ENCODE measurements at places on chromosomes 1 and 21.

GRCh38 chr1:37620707-37621106 lies 14.0 kb downstream of the RSPO1 start:
- DNase-seq, result no peak

GRCh38 chr1:201267481-201268229 lies 15.7 kb upstream of the PKP1 start:
- no peak for DNase-seq

GRCh38 chr1:100250264-100250663 lies 630 bp upstream of the DBT start:
- DNase-seq, result no peak

GRCh38 chr1:175480343-175480822 lies 263.0 kb downstream of the TNR start:
- no peak for DNase-seq

DNA sequence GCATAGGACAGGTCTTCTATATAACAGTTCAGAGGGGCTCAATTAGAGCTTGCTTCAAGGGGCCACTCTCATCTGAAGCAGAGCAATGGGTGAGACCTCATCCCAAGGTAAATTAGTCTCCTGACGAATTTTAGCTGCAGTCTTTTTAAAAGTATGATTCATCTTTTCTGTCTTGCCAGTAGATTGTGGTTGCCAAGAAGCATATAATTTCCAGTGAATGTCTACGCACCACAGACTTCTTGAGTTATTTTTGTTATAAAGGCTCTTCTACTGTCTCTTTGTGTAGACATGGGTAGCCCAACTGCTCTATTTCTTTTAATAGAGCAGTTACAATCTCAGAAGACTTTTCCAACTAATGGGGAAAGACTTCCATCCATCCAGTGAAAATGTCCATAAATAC lies 108.9 kb upstream of the FMN2 start:
- no peak for DNase-seq
